ENCODE measurements at places on chromosomes 6 and 20.

DNA sequence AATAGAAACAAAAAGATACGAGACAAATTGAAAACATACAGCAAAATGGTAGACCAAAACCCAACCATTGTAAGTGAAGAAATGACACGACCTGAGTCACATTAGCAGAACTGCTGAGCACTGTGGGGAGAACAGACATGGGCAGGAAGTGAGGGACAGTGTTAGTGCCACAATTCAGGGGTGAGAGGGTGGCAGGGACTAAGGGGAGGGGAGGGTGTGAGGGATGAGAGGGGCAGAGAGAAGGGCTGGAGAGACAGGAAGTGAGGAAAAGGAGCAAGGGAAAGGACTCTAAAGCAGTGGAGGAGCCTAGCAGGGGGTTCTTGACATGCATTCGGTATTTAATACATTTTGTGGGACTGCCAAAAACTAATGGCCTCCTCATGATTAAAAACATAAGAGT is 45.0 kb upstream of the TRIM26 start:
- DNase-seq = no peak

DNA sequence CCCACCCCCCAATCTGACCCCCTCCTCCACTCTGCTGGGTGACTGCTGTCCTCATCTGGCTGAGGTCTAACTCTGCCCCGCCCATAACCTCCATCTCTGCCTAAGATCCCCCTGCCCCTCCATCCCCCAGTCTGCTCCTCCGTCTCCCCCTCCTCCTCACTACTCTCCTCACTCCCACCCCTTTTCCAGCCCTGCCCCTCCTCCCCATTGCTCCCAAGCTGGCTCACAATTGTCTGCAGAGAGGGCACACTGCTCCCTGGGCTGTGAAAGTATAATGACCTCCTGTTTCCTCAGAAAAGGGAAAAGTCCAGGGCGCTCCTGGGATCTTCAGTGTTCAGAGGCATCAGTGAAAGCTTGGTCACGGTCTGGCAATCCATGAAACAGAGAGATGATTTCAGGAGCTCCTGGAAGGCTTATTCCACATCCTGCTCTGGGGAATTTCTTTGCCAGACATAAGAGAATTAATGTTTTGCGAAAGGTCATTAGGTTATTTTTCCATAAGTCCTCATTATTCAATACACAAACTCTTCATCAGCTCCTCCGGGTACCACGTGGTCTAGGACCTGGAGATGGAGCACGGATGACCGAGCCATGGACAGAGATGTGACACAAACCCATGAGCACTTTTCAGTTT is 21.5 kb downstream of the CST5 start:
- DNase-seq = no peak

GRCh38 chr20:57316795-57317201 is 12.8 kb upstream of the SPO11 start:
- no peak for DNase-seq

- DNase-seq = no peak
These were observed 879.7 kb upstream of the GJE1 start for GRCh38 chr6:141252828-141253608.

DNA sequence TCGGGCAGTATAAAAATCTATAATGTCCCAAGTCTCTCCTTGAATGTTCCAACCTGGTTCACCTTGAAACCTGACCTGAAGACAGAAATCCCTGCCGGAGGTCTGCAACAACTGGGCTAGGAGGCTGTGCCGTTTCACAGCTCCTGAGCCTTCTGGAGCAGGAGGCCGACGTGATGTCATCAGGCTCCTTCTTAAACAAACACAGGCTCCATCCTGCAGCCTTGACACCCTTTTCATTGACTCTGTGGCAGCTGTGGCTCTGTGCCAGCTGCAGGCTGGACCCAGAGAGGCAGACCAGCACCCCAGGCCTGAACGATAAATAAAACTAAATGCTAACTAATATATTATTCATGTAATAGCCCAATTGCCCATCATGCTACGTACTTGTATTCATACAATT is 483.9 kb downstream of the CD83 start:
- no peak for DNase-seq

DNA sequence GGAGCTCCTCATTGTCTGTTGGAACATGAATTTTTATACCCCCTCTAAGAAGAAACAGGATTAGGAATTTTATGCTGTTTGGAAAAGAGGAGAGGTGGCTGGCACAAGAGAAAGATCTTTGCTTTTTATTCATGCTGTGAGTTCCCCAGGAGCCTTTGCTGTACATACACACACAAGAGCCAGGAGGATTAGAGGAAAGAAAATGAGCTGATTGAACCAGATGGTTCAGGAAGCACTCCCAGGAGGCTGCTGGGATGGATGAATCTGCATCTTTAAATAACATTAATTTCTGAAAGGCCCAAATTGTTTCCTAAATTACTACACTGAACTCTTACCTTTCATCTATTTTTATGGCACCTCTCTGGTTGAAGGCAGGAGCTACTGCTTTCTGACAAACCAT is 20.1 kb upstream of the TCP11 start:
- no peak for DNase-seq

DNA sequence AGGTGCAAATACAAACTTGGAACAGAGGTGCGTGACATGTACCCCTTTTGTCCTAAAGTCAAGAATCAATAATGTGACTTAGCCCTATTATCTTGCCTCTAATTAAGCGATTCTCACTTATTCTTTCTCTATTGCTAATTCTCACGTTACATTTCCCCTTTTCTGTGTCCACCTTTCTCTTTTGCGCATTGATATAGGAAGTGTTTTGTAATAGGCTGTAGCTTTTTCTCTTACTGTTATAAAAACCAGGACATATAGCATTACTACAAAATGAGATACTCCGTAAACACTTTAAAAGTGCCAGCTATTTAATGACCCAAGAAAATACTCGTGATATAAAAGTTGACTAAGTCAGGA is 669 bp upstream of the TMEM30A start:
- no peak for DNase-seq
